Activated CD8-positive, alpha-beta T cell treated with anti-CD3 and anti-CD28 coated beads, Interleukin-2, amount 10 ng/mL, durations not matched to agents 7 days and 5 days (primary cell): ENCODE measurements at places on chromosomes 13 and 19. TPM values are rescaled to one million over a fixed set of nuclear protein-coding genes. Genes with fewer than 3 reads are reported as not detected.
A peak's percentile ranks its signal among the peaks of the same experiment; 100 is the strongest.

Gene SCGB2B2
- 0.21 TPM for total RNA-seq

DNA sequence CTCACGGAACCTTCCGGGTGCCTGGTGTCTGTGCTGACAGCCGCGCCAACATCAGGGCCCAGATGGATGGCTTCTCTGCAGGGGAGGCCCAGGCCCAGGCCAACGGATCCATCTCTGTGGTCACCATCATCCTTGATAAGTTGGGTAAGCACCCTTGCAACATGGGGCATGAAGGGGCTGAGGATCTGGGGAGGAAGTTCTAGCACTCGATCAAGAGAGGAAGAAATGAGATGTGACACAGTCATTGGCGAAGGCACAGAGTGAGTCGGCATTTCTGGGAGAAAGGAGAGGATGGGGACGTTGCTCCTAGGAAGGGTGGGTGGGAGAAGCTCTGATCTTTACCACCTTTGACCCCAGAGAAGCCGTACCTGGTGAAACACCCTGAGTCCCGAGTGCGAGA is 4.4 kb downstream of the CILP2 start:
- no peak overlapping the region for H3K4me3 ChIP-seq
- H3K36me3 ChIP-seq, result no peaks in the 10 kb centered on the region
- H3K4me1 ChIP-seq, result peaks cover 28% of the 10 kb centered on the region
- H3K27ac ChIP-seq, result no peak overlapping the region

Gene METTL21C
- total RNA-seq, result not detected

- no peak for DNase-seq
- no peak overlapping the region for H3K4me3 ChIP-seq
- H3K4me1 ChIP-seq, result peaks cover 15% of the 10 kb centered on the region
- H3K27me3 ChIP-seq, result peaks cover 4% of the 10 kb centered on the region
- no peak overlapping the region for H3K27ac ChIP-seq
Measured at GRCh38 chr19:54955376-54955775, 8.0 kb upstream of the NLRP7 start.

- H3K4me1 ChIP-seq, result no peaks in the 10 kb centered on the region
- no peaks in the 10 kb centered on the region for H3K36me3 ChIP-seq
- no peak for DNase-seq
- no peak within 1 kb of the TSS for H3K27ac ChIP-seq
Measured at GRCh38 chr13:103066079-103066780, at the start of gene SLC10A2. Gene SLC10A2, minus strand, starts transcription at chr13:103066417. Its CDS starts 168 bp downstream, at chr13:103066249.

GRCh38 chr13:65236841-65237418 is 1993.2 kb downstream of the PCDH9 start:
- H3K4me3 ChIP-seq, result no peak overlapping the region
- H3K27ac ChIP-seq, result no peak overlapping the region
- H3K4me1 ChIP-seq, result no peaks in the 10 kb centered on the region
- no peaks in the 10 kb centered on the region for H3K36me3 ChIP-seq

Gene KIR3DL1
- 0.29 TPM for total RNA-seq

GRCh38 chr19:1522061-1522460 is 1.8 kb upstream of the PLK5 start:
- H3K4me3 ChIP-seq, result no peak overlapping the region
- H3K36me3 ChIP-seq, result no peaks in the 10 kb centered on the region
- H3K4me1 ChIP-seq, result peaks cover 2% of the 10 kb centered on the region
- peaks cover 25% of the 10 kb centered on the region for H3K27me3 ChIP-seq
- no peak overlapping the region for H3K27ac ChIP-seq
- no peak for DNase-seq

DNA sequence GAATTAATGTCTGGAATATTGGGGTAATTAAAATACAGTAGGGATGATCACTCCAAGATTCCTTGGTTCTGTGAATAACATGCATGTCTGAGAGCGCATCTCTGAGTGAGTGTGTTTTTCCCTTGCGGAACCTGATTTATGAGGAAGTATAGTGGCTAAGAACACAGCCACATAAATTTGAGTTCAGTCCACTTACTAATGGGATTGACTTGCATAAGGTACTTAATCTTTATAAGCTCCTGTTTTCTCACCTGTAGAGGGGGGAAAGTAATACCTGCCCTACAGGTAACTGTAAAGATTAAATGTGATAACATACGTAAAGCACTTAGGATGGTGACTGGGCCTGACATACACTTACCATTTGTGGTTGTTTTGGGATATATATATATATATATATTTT is 60.8 kb downstream of the KLF5 start:
- H3K27ac ChIP-seq, result no peak overlapping the region
- no peaks in the 10 kb centered on the region for H3K36me3 ChIP-seq
- H3K4me1 ChIP-seq, result no peaks in the 10 kb centered on the region
- peaks cover under 1% of the 10 kb centered on the region for H3K27me3 ChIP-seq

Gene DIRAS1
- total RNA-seq, result not detected

Gene LHB
- not detected for total RNA-seq

GRCh38 chr13:103104340-103104739 is 38.1 kb upstream of the SLC10A2 start:
- no peak overlapping the region for H3K4me3 ChIP-seq
- H3K36me3 ChIP-seq, result no peaks in the 10 kb centered on the region
- no peaks in the 10 kb centered on the region for H3K4me1 ChIP-seq

DNA sequence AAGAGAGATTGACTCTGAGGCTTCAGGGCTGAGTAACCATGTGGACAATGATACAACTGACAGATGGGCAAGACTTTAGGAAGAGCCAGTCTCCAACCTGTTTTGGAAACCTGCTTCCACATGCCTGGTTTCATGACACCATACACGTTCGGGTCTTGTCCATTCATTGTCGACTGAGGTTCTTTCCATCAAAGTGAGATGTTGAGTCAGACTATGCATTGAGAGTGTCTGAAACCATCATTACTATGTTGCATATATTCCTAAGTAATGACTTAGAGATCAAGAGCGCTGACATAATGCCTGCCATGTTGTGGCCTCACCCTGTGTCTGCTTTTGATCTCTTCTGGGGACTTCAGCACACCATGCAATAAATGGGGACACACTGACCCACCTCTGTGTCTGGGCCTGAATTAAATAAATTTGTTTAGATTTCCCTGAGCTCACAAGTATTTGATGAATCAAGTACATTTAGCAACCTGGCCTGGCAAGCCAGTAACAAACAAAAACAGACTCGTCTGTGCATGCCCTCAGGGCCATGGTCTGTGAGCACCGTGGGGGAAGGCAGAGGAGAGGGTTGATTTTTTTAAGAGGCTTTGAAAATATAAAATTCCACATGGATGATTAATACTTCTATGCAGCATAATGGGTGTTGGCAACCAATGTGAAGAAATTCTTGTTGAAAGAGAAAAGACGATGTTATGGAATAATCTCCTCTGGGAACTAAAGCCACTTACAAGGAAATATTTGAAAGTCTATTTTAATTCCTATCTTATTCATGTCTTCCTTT is 49.9 kb upstream of the UBAC2 start:
- H3K27ac ChIP-seq, result no peak overlapping the region
- DNase-seq, result no peak
- no peak overlapping the region for H3K4me3 ChIP-seq
- no peaks in the 10 kb centered on the region for H3K36me3 ChIP-seq

Gene FGF14
- total RNA-seq, result not detected

- DNase-seq, result peak; percentile 48
- H3K27me3 ChIP-seq, result no peaks in the 10 kb centered on the region
- H3K4me3 ChIP-seq, result no peak overlapping the region
- peaks cover 51% of the 10 kb centered on the region for H3K4me1 ChIP-seq
- H3K27ac ChIP-seq, result peak overlapping the region; percentile 55
Measured at GRCh38 chr19:48627201-48627864, 8.0 kb downstream of the SPHK2 start.

Gene KIR3DL2
- 0.61 TPM for total RNA-seq

Gene CYP4F12
- total RNA-seq, result not detected

Gene KLF1
- total RNA-seq, result 0.21 TPM

DNA sequence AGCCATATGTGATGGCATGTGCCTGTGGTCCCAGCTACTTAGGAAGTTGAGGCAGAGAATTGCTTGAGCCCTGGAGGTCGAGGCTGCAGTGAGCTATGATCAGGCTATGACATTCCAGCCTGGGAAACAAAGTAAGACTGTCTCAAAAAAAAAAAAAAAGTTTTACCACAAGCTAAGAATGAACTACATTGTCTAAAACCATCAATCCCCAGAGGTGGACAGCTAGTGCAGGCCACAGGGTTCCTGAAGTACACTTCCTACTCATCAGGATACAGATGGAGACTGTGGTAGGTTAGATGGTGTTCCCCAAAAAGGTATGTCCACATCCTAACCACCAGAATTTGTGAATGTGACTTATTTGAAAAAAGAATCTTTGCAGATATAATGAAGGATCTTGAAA is 63.5 kb upstream of the DOCK9 start:
- H3K4me3 ChIP-seq, result no peak overlapping the region
- DNase-seq, result no peak

GRCh38 chr13:106083620-106084350 is 451.7 kb downstream of the EFNB2 start:
- H3K36me3 ChIP-seq, result no peaks in the 10 kb centered on the region
- no peak for DNase-seq
- H3K4me3 ChIP-seq, result no peak overlapping the region
- H3K27ac ChIP-seq, result no peak overlapping the region

DNA sequence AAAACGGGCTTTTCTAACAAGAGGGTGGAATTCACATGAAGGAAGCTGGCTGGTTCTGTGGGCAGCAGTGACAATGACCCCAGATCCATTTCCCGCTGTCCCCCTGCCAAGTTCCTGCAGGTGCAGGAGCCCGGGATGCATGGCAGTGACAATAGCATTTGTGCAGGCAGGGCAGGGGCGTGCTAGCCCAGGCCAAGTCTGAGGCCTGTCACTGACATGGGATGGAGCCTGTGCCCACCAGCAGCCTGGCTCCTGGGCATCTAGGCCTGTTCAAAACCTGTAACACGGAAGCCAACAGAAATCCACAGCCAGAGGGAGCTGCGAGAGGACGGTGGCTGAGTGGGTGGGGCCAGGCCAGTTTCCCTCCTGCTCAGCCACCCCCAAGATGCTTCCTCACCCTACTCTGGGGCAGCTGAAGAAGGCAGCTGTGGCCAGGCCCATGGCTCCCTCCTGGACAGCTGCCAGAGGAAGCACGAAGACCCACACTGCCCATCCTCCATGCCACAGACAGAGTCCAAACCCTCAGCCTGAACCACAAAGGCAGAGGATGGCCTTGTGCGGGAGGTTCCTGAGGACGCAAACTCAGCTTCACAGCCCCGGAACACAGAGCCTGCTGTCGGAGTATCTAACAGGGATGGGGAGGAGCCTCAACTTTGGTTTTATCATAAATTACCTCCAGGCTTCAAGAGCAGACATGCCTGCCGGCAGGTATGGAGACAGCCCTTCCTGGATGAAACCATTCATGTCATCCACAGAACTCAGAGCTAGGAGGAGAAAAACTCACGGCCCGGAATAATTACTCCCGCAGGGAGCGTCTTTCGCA is 74.0 kb downstream of the CEBPG start:
- H3K4me1 ChIP-seq, result peaks cover 2% of the 10 kb centered on the region
- H3K27me3 ChIP-seq, result no peaks in the 10 kb centered on the region

Gene UBE2L5
- not detected for total RNA-seq
